Endothelial cell (in vitro differentiated cells): ENCODE measurements at places on chromosomes 5 and 9.

DNA sequence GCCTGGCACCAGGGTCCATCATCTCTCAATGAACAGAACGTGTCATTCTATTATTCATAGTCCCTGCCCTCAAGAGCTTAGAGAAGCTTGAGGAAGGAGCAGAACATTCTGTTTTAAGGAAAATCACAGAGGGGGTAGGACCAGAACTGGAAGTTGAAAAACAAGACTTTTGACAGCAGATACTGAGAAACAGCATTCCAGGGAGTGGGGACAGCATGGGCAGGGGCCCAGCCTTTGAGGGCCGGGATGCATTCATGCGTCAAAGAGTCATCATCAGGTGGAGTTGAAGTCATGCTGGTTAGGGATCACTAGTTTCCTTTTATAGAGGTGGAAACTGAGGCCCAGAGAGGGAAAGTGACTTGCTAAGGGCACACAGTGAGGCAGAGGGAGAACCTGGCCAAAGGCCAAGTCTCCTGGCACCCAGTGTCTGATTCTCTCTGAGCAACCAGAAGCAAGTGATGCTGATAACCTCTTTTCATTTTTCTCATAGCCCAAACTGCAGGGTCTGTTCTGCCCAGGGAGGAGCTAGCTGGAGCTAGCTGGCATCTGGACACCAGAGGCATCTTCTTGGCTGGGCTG is 41.5 kb upstream of the STXBP1 start:
- peaks cover 21% of the 10 kb centered on the region for H3K4me1 ChIP-seq
- peaks cover 11% of the 10 kb centered on the region for H3K36me3 ChIP-seq
- DNase-seq, result no peak
- peaks cover 4% of the 10 kb centered on the region for H3K27me3 ChIP-seq
- peak overlapping the region; percentile 85 for H3K4me3 ChIP-seq

GRCh38 chr9:21481470-21482056 is 550 bp downstream of the IFNE start:
- no peak overlapping the region for H3K4me3 ChIP-seq
- no peak overlapping the region for H3K27ac ChIP-seq
- H3K4me1 ChIP-seq, result no peaks in the 10 kb centered on the region
- no peaks in the 10 kb centered on the region for H3K27me3 ChIP-seq

- H3K4me1 ChIP-seq, result no peaks in the 10 kb centered on the region
- H3K4me3 ChIP-seq, result no peak overlapping the region
- H3K27me3 ChIP-seq, result no peaks in the 10 kb centered on the region
Observed at GRCh38 chr5:120084543-120084870, 379.6 kb upstream of the PRR16 start.

DNA sequence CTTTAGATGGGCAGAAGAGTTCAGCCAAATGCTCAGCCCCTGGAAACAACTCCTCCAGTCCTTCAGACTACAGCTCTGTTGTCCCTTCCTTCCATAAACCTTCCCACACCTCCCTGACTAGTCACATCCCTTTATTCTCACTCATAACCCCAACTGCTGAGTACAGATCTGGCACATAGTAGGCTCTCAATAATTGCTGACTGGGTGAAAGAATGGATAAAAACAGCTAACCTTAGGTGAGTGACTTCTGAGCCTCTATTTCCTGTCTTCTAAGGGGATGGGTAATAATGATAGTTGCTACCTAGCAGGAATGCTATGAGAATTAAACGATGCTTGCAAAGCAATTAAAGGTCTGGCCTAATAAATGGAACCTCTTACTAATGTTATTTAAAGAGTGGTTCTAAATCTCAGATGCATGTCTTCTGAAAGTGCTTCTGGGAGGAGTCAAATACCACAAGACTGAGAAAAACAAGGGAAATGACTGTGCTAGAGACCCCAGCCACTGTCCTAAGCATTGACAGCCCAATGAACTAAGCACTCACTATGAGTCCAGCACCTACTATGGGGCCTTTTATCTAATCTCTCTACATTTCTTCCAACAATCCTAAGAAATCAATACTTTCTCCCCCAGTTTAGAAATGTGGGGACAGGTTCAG is 2.5 kb upstream of the NR6A1 start:
- peak overlapping the region; percentile 7 for H3K4me3 ChIP-seq
- DNase-seq, result no peak
- peaks cover 23% of the 10 kb centered on the region for H3K27me3 ChIP-seq
- no peak overlapping the region for H3K27ac ChIP-seq

DNA sequence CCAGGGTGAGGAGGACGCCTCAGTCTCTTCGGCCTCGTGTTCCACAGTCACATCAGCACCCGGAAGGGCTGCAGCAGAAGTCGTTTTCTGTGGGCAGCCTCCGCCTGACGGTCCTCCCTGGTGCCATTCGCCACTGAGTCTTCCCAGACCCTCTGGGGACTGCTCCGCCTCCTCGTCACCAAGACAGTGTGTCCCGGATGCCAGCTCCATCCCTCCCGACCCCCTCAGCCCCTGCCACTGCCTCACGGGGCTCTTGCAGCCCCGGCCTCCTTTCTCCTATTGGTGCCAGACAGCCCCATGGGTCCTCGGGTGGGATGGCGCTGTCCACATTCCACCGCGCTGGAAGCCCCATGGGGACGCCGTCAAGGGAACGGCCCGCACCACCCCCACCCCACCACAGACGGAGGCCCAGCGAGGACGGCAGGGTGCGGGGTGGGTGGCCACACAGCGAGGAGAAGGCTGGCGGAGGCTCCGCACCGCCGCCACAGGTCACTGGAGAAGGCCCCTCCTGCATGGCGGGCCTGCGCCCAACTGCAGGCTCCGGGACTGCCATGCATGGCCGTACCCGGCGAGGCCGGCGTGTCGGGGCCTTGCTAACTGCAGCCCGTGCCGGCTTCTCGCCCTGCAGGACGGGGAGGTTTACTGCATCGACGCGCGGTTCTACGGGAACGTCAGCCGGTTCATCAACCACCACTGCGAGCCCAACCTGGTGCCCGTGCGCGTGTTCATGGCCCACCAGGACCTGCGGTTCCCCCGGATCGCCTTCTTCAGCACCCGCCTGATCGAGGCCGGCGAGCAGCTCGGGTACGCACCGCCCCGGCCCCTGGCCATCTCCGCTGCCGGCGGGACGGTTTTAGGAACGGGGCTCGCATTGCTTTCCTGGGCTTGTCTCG is 43.6 kb upstream of the CACNA1B start:
- no peaks in the 10 kb centered on the region for H3K4me1 ChIP-seq
- peaks cover 24% of the 10 kb centered on the region for H3K36me3 ChIP-seq
- DNase-seq, result no peak
- no peak overlapping the region for H3K27ac ChIP-seq

GRCh38 chr5:53913941-53914340 is 353.5 kb downstream of the NDUFS4 start:
- peaks cover 17% of the 10 kb centered on the region for H3K4me1 ChIP-seq
- peaks cover 2% of the 10 kb centered on the region for H3K27me3 ChIP-seq
- H3K27ac ChIP-seq, result peak overlapping the region; percentile 64
- DNase-seq, result no peak

GRCh38 chr5:78549043-78549442 is 99.5 kb downstream of the LHFPL2 start:
- no peak overlapping the region for H3K27ac ChIP-seq
- H3K4me1 ChIP-seq, result peaks cover 16% of the 10 kb centered on the region
- H3K4me3 ChIP-seq, result no peak overlapping the region
- no peak for DNase-seq
- peaks cover 21% of the 10 kb centered on the region for H3K36me3 ChIP-seq

GRCh38 chr9:35958104-35958837 is at the start of gene OR2S2:
Gene OR2S2 (minus strand): TSS chr9:35958154. CDS start chr9:35958098, 56 bp downstream.
- no peak within 1 kb of the TSS for H3K4me3 ChIP-seq
- H3K27ac ChIP-seq, result no peak within 1 kb of the TSS
- DNase-seq, result no peak
- no peaks in the 10 kb centered on the region for H3K36me3 ChIP-seq
- peaks cover 2% of the 10 kb centered on the region for H3K27me3 ChIP-seq
- H3K4me1 ChIP-seq, result peaks cover 8% of the 10 kb centered on the region

DNA sequence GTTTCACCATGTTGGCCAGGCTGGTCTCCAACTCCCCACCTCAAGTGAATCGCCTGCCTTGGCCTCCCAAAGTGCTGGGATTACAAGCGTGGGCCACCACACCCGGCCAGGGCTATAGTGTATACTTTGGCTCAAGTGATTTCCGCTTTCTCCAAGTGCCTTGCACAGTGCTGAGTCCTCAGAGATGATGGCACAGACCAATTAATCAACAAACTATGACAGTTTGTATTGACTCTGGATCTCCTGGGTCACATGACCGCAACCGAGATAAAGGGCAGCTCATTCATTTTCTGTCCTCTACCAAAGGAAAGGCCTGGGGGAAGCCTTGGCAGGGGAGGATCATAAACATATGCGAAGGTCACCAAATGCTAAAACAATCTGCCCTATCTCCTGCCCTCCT is 11.4 kb upstream of the LARP1 start:
- H3K27me3 ChIP-seq, result no peaks in the 10 kb centered on the region
- no peak overlapping the region for H3K4me3 ChIP-seq
- H3K27ac ChIP-seq, result no peak overlapping the region
- H3K36me3 ChIP-seq, result peaks cover 7% of the 10 kb centered on the region
- peaks cover 14% of the 10 kb centered on the region for H3K4me1 ChIP-seq

- H3K27ac ChIP-seq, result no peak overlapping the region
- no peaks in the 10 kb centered on the region for H3K36me3 ChIP-seq
- no peak for DNase-seq
- peaks cover 3% of the 10 kb centered on the region for H3K4me1 ChIP-seq
- H3K27me3 ChIP-seq, result peaks cover 4% of the 10 kb centered on the region
Observed at GRCh38 chr5:134594797-134595457, 37.7 kb downstream of the SAR1B start.
